ENCODE measurements at places on chromosomes 6 and 20. TPM values are rescaled to one million over a fixed set of nuclear protein-coding genes. Genes with fewer than 3 reads are reported as not detected.

Gene TFAP2A
- total RNA-seq, result not detected

DNA sequence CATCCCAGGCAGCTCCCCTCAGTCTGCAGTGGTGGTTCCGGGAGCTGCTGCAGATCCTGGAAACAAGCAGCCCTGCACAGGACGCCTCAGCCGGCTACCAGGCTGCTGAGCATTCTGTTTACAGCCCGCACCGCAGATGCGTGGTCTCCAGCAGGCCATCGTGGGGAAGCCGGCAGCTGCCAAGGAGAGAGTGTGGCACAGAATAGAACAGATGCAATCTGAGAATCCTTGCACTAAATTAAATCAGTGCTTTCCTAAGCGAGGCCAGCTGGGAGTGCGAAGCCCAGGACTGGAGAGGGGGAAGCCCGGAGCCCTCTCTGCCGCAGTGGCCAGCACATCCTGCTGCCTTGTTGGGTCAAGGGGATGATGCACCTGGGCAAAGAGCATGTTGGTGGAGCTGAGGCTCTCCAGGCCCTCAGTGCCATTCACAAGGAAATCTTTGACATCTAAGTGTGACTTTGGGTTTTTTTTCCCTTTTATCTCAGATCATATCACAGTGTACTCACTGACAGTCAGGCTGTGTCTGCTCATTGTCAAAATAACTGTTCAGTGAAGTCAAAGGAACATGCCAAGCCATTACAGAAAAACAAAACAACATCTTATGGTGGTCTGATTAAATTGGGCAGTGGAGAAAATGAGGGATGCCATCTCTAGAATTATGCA is 118.1 kb downstream of the SYNDIG1 start:
- no peak overlapping the region for H3K27ac ChIP-seq
- H3K4me1 ChIP-seq, result no peaks in the 10 kb centered on the region
- H3K27me3 ChIP-seq, result no peaks in the 10 kb centered on the region
- H3K4me3 ChIP-seq, result no peak overlapping the region
- no peaks in the 10 kb centered on the region for H3K36me3 ChIP-seq

- peak; percentile 50 for DNase-seq
- H3K4me1 ChIP-seq, result no peaks in the 10 kb centered on the region
- H3K36me3 ChIP-seq, result no peaks in the 10 kb centered on the region
- no peaks in the 10 kb centered on the region for H3K27me3 ChIP-seq
- no peak overlapping the region for H3K27ac ChIP-seq
These were observed 141.5 kb downstream of the GMDS start for GRCh38 chr6:2103765-2104523.

Gene NR2E1
- total RNA-seq, result not detected
